Stimulated activated CD4-positive, alpha-beta T cell treated with anti-CD3 and anti-CD28 coated beads, TNF-alpha, amount 100 ng/mL, for 4 hours (primary cell): ENCODE measurements at places on chromosomes 1 and 21.

DNA sequence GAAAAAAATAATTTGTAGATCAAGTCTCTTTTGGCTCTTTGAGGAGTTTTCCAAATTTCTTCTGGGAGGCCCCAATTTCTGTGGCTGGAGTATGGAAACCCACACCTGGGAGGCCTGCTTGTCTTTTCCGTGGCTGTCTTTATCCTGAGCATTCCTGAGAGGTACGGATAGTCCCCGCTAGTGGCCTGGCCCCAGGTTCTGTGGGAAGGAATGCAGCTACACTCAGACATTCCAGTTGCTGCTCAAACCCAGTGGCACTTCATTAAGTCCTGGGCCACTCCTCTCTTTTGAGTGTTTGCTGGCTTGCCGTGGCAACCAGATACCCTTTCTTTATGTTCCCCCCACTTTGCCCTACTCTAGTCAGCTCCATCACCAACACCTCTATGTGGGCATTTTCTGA, 310.4 kb downstream of the ASTN1 start:
- no peak for DNase-seq

DNA sequence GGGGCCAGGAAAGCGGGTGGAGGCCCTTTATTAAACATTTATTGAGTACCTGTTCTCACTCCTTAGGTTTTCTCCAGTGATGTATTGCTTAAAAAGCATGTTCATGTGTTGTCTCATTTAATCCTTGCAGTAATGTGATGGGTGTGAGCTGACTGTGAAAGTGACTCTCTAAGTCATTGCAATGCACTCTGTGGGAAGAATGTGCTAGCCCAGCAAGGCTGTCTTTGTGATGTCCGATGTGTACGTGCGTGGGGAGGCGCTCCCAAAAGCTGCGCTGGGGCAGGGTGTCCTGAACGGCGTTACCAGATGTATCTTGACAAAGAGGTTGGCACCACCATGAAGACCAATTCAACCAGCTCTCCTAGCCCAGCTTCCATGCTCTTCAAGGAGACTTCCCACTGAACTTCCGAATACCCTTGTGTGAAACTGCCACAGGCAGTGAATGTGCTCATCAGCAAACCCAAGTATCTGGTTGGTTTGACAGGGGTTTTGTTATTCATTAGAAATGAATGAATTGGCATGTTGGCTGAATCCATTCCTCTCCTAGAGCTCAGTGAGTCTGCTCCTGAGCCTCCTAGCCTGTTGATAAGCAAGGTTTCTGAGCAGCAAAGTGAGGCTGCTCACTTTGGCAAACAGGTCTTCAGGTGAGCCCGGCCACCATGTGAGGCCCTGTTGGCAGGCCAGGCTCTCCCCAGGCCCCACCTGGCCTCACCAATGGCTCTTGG, 28.0 kb downstream of the NUAK2 start:
- no peak for DNase-seq

DNA sequence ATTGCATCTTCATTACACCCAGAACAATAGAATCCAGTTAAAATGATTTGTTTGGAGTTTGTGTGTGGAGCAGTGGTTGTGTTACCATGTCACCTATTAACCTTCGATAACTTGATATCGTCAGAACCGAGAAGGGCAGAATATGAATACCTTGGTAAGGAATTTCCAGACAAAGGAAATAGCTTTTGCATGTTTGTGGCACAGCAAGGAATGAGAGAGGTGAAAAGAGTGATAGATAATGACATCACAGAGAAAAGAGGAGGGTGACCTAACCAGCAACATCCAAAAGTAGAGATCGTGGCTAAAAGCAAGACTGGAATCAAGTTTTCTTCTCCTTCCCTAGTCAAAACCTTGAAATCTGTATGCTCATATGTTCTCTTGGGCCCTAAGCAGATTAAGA, 244.6 kb upstream of the NEGR1 start:
- DNase-seq = no peak

DNA sequence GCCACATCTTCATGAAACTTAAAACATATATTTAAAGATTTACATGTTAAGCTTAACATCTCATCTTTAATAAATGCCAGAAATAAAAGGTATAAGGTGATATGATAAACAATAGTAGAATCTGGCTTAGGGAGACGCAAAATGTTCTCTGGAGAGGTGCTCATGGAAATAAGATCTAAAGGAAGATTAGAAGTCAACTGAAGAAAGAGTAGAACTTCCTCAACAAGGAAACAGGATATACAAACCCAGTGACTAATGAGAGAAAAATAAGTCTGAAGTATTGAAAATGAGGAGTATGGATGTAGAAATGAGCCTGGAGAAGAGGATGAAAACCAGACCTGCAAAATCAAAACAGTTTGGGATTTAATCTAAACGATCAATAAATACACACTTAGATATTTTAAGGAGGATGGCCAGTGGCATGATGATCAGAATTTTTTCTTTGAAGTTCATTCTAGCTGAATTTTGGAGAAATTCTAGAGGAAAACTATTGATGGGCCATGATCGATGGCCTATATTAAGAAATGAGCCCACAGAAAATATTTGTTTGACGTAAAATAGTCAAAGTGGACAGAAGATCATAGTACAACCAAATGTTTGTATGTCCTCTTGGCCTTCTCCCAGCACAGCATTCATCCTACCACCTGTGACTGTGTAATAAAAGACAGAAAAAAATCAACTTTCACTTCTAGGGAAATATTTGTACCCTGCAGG, 387.9 kb upstream of the PTBP2 start:
- DNase-seq = no peak

GRCh38 chr1:171600862-171601261, 21.2 kb upstream of the MYOCOS start:
- DNase-seq = no peak

GRCh38 chr1:243244432-243244841, 10.6 kb downstream of the CEP170 start:
- no peak for DNase-seq

- no peak for DNase-seq
Measured at GRCh38 chr1:1149416-1149815, 24.3 kb upstream of the TTLL10 start.

DNA sequence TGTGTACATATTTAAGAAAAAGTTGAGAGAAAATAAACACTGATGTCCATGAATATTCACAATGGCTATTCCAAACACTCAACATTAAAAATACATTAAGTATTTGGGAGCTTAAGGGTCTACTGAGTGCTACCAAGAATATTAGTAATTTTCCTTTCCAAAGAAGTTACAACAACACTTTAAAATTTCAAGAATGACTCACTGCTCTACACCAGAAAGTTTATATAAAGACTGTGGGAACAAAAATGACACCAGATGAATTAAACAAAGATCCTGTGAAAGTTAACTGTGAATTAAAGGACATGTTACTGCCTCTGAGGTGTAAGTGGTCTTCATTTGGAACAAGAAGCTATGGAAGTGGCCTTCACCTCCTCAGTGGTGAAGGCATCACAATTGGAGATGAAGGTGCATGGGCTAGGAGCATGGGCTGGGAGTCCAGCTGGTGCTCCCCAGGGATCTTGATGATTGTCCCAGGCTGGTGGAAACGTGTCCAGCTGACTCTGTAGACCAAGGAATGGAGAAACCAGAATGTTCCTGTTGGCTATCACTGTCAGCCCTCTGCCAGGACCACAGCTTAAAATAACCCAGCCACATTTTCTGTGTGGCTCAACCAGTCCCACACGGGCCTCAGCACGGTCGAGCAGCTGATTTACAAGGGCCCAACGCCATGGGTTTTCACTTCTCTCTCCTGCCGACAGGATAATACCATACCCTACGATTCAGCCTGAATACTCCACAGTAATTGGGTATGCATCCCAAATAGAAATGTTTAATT, 28.8 kb downstream of the TAF5L start:
- DNase-seq = no peak

- DNase-seq = no peak
Measured at GRCh38 chr1:176450526-176450925, 12.4 kb upstream of the PAPPA2 start.

- no peak for DNase-seq
Measured at GRCh38 chr21:17371450-17371849, 141.4 kb upstream of the CXADR start.

- DNase-seq = no peak
Measured at GRCh38 chr1:33957854-33958253, 94.0 kb downstream of the HMGB4 start.

DNA sequence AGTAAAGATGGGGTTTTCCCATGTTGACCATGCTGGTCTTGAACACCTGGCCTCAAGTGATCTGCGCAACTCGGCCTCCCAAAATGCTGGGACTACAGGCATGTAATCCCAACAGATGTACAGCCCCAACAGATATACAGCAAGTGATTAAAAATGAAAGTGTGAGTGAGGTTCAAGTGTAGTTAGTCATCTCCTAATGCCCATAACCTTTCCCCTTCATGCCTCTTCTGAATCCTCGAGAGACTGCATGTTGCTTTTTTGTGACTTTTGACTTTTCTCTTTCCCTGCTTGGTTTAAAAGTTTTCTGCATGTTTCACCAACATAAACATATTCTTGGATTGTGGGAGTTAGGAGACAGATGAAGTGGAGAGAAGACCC, 31.2 kb downstream of the KCNK2 start:
- no peak for DNase-seq

- DNase-seq = no peak
Measured at GRCh38 chr1:185645162-185645640, 89.0 kb upstream of the HMCN1 start.
